Astrocyte of the cerebellum (primary cell): ENCODE measurements at places on chromosomes 3 and 15.

DNA sequence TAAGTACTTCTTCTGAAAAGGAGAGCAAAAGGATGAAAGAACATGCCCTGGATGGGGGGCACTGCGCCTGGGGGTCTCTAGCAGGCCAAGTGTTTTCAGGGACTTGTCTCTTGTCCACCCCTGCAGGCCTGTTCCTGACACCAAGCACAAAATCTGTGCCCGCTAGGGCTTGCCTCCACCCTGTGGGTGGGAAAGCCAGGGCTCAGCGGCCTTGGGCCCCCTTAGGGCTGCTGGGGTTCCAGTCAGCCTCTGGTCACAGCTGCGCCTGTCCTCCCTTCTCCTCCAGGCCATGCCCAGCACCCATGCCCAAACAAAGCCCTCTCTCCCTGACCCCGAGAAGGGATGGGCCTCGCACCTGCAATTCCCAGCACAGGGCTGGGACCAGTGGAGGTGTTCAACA is 71.1 kb upstream of the TRPM1 start:
- DNase-seq = no peak

- DNase-seq = no peak
These were observed 6.2 kb downstream of the RGMA start for GRCh38 chr15:93082861-93083260.

- DNase-seq = no peak
These were observed 309.6 kb downstream of the RBMS3 start for GRCh38 chr3:29590461-29590860.

DNA sequence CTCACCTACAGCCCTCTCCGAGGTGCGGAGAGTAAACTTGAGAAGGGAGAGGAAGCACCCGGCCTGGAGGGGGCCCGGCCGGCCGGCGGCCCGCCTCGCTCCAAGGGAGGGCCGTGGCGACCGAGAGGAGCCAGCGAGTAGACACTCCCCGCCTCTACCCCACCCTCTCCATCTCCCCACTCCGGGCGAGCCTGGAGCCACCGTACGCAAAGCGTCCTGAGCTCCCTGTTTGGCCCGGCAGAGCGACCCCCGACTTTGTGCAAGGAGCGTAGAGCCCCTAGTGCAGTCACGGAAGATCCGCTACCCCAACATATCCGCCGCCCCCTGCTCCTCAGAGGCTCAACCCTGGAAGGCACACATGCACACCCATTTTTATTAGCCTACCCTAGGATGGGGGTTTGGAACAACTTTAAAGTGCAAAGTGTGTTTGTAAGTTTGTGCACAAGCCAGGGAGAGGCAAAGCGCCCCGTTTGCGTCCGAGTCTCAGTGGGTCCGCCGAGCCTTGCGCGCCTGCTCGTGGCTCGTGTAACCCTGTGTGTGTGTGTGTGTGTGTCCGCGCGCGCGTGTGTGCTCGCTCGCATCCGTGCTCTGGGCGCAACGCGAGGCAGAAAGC is 508 bp upstream of the SMAD6 start:
- no peak for DNase-seq

- no peak for DNase-seq
These were observed 292.1 kb downstream of the LPP start for GRCh38 chr3:188446014-188446413.

- DNase-seq = peak; percentile 94
These were observed 14.4 kb upstream of the STARD5 start for GRCh38 chr15:81338170-81339007.

GRCh38 chr3:127002195-127003174 is 19.6 kb downstream of the PLXNA1 start:
- peak; percentile 72 for DNase-seq

GRCh38 chr3:17830788-17831187 is 88.4 kb upstream of the TBC1D5 start:
- DNase-seq = no peak

DNA sequence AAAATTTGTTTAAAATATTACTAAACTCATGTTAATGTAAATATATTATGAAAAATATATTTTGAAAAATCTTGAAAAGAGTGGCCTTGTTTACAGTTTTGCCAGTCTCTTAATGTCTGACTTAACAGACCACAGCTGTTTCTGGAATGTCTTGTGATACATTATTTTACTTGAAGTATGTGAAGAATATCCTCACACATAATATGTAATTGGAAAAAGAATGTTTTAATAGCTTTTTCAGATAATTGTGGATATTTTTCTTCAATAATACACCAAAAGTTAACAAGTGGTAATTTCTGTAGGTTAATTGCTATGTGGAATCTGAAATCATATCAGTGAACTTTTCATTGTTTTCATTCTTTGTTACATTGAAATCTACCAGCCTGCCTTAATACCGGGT is 101.3 kb downstream of the UBE2E2 start:
- no peak for DNase-seq

- DNase-seq = no peak
These were observed 257.2 kb upstream of the THBS1 start for GRCh38 chr15:39323706-39324105.

DNA sequence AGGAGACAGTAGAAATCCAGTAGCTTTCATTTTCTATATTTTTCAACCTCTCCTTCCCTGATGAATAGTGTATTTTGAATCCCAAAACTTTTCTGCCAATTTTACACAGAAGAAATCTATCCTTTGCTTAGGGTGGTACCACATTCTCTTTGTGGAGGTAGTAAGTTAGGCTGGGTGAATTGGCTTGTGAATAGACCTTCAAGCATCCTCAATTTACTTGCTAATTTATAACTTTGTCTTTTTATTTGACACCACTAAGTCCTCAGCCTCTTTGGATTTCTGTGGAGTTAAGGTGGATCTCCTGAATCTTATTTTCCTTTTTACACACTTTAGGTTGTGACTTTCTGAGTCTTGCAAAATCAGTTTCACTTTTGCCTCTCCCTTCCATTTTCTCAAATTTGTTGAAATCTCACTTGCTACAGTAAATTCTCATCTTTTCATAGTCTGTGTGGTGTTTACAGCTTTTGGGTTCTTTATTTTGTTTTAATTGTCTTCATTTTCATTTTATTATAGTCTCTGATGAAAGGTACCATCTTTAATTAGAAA is 5.7 kb upstream of the PLSCR1 start:
- no peak for DNase-seq

DNA sequence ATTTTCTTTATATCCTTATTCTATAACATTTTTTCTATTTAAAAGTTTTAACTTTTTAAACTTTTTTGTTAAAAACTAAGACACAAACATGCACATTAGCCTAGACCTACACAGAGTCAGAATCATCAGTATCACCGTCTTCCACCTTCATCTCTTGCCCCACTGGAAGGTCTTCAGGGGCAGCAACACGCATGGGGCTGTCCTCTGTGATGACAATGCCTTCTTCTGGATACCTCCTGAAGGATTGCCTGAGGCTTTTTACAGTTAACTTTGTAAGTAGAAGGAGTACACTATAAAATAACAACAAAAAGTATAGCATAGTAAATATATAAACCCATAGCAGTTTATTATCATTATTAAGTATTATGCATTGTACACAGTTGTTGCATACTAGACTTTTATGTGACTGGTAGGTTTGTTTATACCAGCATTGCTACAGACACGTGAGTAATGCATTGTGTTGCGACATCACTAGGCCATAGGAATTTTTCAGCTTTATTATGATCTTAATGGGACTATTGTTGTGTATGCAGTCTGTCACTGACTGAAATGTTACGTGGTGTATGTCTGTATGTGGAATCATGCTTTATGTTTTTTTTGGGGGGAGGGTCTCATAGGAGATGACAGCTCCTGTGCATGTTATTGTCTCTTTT is 18.2 kb downstream of the ATP1B3 start:
- DNase-seq = peak; percentile 49

GRCh38 chr15:42456971-42457370 is 34.0 kb downstream of the ZNF106 start:
- no peak for DNase-seq

GRCh38 chr15:27500206-27500605 is 529.2 kb downstream of the GABRG3 start:
- DNase-seq = no peak

GRCh38 chr15:91216000-91216399 is 115.9 kb downstream of the SV2B start:
- no peak for DNase-seq

DNA sequence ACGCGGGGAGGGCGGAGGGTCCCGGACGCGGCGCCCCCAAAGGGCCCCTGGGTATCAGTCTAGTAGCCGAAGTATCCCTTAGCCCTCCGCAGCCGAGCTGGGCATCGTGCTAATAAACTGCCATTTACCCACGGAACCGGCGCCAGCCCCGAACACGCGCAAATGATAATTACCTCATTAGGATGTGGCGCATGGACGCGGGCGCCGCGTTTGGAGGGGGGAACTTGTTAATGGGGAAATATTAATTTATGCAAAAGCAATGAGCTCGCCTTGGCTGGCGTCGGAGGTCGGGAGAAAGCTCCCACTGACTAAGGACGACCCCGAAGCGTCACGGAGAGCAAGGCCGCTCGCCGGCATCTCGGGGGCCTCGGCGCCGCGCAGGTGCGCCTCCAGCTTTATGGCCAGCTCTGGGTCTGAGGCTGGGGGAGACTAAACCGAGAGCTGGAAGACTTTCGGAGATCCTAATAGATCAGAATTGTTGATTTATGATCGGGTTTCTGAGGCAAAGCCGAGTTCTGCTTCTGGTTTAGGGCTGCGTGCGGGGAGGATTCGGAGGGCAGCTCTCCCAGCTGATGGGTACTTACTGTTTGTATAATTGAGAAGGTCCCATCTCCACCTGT is 474 bp upstream of the FEZF2 start:
- no peak for DNase-seq

- DNase-seq = no peak
These were observed 144.5 kb downstream of the RPLP1 start for GRCh38 chr15:69597061-69597592.

GRCh38 chr3:4462369-4463040 is 4.6 kb downstream of the SUMF1 start:
- no peak for DNase-seq
